ENCODE measurements at places on chromosomes 1 and 21.
A peak's percentile ranks its signal among the peaks of the same experiment; 100 is the strongest.

- no peak for DNase-seq
Measured at GRCh38 chr1:157774412-157774811, 2.5 kb downstream of the FCRL2 start.

DNA sequence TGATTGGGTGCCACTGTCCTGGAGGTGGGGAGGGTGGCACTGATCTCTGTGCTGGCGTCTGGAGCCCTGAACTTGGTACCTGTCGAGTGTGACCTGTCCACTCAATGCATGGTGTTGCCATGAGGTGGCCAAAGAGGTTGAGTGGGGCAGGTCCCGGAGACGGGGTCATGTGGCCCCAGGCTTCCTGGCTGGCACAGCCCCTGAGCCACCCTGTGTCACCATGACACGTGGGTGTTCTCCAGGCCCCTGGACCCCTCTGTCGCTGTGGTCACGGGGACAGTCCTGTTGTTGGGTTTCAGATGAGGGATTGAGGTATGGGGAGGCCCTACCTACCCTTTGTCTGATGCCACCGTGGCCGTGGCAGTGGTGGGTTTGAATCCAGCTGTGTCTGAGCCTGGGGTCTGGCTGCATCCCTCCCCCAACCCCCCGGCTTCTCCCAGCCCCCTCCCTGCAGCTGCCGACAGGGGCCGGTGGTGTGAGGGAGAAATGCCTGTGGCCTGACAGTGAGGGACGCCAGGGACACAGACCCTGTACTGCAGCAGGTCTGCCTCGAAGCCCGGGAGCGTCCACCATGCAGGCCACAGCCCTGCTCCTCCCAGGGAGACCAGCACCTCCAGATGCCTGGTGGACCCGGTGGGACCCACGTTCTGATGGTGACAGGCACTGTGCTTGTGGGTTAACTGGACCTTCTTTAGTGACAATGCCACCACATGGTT, 12.0 kb downstream of the TRPM2 start:
- DNase-seq = no peak

GRCh38 chr1:39657923-39658485, 13.9 kb downstream of the NT5C1A start:
- peak; percentile 35 for DNase-seq

GRCh38 chr1:2032737-2033136, 13.6 kb downstream of the GABRD start:
- no peak for DNase-seq

GRCh38 chr21:34092262-34092921, 19.0 kb downstream of the MRPS6 start:
- DNase-seq = no peak

- no peak for DNase-seq
Measured at GRCh38 chr1:152398812-152399698, 15.0 kb downstream of the CRNN start.

DNA sequence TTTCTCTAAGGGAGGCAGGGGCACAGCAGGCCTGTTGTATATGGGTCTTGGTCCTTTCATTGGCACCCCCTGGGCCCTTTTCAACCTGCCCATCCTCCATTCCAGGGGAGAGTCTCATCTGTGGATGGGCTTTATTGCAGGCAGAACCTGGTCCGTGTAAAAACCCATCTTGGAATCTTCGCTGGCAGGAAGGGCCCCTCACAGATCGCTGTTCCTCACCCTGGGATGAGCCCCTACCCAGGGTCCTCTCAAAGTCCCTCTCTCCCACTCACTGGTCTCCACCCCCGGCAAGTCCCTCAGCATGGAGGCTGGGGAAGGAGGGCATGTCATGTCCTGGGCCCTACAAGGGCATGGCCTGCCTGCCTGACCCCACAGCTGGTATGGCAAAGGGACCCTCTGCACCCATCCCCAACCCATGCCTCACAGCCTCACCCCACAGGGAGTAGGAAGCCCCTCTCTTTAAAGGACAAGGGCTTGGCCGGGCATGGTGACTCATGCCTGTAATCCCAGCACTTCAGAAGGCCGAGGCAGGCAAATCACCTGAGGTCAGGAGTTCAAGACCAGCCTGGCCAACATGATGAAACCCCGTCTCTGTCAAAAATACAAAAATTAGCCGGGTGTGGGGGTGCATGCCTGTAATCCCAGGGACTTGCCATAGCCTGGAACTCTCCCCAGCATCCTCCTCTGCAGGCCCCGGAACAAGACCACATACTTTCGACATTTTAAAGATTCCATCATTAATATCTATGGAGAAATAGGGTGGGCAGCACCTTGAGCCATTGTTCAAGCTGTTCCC, 13.2 kb upstream of the CDA start:
- no peak for DNase-seq

- no peak for DNase-seq
Measured at GRCh38 chr1:203612932-203613682, 13.5 kb upstream of the ATP2B4 start.
